ENCODE measurements at places on chromosomes 2 and 18.

DNA sequence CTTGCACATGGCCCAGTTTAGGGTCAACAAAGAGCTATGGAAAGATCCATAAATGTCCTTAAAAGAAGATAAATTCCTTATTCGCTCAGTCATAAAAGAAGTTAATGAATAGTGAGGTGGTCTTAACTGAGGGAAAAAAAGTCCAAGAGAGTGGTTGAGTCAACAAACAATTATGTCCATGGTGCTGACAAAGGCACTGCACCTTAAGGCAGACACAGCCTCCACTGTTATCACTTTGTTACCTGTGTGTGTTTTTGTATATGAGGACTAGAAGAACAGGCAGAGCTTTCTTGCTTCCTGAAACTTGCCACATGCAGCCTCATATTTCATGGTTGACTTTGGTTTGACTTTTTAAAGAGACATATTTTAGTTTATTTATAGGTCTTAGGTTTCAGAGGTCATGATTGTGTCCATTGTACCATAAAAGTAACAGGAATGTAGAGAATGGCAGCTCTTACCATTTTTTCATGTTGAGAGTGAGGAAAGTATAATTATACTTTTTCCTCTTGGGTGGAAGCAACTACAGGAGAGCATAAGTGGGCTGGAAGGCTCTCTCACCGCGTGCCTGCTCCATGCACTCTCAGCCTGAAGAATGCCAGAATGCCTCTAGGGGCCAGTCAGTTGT is 93.6 kb downstream of the XRCC5 start:
- DNase-seq = no peak

GRCh38 chr2:107285621-107286299 is 399.8 kb upstream of the ST6GAL2 start:
- DNase-seq = no peak

GRCh38 chr2:105943977-105944376 is 199.3 kb downstream of the NCK2 start:
- no peak for DNase-seq

GRCh38 chr2:12567411-12567810 is 149.3 kb upstream of the TRIB2 start:
- DNase-seq = no peak

GRCh38 chr2:240302933-240303595 is 132.4 kb upstream of the GPC1 start:
- DNase-seq = no peak

DNA sequence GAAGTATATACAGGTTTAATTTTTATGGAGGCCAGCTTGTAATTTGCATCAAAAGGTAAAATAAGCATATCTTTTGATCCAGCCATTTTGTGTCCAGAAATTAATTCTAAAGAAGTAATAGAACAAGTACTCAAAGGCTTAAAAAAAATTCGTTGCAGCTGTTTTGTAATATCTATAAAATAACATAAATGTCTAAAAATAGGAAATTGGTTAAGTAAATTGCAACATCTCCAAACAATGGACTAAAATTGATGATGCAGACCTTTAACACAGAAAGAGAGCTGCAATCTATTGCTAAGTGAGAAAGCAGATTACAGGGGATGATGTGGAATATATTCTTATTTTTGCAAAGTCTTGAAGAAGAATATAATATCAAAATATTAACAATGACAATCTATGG is 19.4 kb downstream of the AAK1 start:
- peak; percentile 15 for DNase-seq

- DNase-seq = no peak
Observed at GRCh38 chr2:74186038-74186437, 7.4 kb upstream of the MOB1A start.

DNA sequence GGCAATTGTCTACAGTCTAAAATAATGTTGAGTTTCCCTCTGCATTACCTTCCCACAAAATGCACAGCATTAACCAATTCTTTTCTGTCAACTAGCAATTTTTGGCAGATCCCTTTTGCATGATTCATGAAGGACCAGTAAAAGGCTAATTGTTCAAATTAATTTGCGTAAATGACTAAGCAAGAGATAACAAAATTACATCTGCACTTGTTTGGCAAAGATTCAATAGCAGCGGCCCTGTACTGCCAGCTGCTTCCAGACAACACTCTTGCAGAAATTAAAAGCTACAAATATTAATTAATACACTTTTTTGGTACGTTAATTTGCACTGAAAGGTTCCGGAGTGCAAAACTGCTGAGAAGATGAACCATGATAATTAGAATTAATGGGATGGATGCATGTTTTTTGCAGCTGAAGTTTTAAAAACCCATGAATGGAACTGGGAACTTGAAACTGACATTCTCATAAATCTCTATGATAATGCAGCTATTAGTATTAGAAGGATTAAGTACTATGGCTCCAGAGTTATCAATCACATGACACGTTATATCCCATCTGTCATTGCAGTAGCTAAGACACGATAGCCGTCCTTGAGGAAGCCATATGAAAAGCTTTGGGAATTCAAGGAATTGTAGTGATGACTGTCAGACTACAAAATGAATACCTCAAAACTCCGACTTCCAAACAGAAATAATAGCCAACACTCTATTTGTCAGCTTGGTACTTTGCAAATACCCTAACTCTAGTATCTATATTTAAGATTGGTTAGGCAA is 1268.3 kb upstream of the ACVR2A start:
- no peak for DNase-seq

DNA sequence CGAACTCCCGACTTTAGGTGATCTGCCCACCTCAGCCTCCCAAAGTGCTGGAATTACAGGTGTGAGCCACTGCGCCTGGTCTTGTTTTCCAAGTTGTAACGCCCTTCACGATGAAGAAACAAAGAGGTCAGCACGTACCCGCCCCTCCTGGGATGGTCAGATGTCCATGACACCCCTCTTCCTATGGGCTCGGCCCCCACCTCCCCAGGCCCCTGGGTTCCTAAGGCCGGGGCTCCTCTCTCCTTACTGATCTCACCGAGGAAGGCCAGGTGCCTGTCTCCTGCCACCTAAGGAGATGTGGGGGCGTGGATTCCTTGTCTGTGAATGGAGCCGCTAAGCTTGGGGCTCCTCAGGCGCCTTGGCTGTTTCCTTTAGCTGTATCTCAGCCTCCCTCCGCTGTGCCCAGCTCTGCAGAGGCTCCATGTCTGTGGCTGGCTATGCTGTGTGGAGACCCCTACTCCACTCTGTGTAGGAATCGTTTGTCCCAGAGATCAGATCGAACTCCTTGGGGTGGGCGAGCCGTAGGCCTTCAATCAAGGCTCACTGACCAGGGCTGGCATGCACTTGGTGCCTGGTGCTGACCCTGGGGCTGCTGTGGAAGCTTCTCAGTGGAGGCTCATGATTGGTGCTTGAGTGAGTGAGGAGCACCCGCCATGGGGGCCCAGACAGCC is 8.8 kb downstream of the COLEC11 start:
- no peak for DNase-seq

DNA sequence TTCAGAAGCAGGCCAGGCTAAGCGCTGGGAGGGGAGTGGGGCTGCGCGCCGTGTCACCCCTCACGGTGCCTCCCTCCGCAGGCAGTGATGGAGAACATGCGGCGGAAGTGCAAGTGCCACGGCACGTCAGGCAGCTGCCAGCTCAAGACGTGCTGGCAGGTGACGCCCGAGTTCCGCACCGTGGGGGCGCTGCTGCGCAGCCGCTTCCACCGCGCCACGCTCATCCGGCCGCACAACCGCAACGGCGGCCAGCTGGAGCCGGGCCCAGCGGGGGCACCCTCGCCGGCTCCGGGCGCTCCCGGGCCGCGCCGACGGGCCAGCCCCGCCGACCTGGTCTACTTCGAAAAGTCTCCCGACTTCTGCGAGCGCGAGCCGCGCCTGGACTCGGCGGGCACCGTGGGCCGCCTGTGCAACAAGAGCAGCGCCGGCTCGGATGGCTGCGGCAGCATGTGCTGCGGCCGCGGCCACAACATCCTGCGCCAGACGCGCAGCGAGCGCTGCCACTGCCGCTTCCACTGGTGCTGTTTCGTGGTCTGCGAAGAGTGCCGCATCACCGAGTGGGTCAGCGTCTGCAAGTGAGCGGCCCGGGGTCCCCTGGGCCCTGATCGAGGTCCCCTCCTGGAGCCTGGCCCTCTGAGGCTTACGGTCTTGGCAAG is 12.2 kb downstream of the WNT10A start:
- peak; percentile 47 for DNase-seq

DNA sequence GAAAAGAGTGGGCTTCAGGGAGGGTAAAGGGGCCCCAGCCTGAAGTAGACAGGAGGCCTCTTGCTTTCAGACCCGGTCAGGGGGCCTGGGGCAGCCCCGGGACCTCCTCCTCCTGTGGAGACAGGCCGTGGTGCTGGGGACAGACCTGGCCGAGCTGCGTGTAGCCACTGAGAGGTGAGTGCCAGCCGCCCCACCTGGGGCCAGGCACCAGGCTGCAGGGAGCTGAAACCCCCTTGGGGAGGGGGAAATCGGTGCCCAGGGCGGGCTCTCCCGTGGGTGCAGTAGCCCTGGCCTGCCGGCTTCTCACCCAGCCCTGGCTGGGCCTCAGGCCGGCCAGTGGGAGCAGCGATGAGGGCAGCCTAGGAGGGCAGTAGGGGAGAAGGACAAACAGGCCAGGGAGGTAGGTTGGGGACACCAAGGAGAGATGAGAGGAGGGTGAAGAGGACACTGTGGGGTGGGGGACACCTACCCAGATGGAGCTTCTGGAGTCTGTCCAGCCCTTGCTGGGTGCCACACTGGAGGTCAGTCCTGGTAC is 24.0 kb downstream of the CROCC2 start:
- DNase-seq = no peak

- no peak for DNase-seq
Observed at GRCh38 chr2:7020059-7020458, 102.8 kb downstream of the RNF144A start.

DNA sequence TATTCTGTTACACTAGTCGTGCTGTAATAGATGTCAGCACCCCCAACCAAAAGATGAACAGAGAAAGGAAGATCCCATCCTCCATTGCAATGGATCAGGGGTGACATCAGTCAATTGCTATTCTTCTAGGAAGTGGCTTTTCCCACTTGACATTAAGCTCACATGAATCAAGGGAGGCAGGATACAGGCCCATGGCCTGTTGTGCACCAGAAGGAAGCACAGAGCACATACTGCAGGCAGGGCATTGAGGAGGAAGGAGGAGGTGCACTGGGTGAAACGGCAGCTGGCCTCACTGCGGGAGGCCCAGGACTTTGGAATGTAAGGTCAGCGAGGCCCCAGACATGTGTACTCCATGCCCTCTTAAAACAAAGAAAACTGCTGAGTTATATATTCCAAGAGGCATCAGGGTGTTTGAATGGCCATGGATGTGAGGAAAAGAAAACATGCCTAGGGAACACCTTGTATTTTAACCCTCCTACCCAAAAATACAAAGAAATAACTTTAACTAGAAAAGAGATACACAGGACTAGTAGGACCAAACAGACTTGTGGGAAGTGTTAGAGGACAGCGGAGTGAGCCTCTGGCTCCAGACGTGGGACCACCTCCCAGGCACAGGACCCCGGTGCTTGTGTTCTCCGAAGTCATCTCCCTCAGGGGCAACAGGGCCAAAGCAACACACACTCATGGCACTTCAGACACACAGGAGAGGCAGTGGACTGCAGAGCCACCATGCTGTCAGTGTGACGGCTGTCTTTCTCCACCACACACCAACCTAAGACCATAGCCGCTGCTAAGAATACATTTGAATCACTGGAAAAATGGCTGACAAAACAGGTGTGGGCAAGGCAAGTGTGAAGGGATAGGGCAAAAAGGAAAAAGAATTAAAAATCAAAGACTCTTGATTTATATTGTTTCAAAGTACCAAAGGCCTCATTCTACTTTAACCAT is 51.4 kb upstream of the RIOK3 start:
- DNase-seq = peak; percentile 77

Measured in iris pigment epithelial cell (primary cell).